ENCODE measurements at places on chromosomes 7 and 10.
A peak's percentile ranks its signal among the peaks of the same experiment; 100 is the strongest.

DNA sequence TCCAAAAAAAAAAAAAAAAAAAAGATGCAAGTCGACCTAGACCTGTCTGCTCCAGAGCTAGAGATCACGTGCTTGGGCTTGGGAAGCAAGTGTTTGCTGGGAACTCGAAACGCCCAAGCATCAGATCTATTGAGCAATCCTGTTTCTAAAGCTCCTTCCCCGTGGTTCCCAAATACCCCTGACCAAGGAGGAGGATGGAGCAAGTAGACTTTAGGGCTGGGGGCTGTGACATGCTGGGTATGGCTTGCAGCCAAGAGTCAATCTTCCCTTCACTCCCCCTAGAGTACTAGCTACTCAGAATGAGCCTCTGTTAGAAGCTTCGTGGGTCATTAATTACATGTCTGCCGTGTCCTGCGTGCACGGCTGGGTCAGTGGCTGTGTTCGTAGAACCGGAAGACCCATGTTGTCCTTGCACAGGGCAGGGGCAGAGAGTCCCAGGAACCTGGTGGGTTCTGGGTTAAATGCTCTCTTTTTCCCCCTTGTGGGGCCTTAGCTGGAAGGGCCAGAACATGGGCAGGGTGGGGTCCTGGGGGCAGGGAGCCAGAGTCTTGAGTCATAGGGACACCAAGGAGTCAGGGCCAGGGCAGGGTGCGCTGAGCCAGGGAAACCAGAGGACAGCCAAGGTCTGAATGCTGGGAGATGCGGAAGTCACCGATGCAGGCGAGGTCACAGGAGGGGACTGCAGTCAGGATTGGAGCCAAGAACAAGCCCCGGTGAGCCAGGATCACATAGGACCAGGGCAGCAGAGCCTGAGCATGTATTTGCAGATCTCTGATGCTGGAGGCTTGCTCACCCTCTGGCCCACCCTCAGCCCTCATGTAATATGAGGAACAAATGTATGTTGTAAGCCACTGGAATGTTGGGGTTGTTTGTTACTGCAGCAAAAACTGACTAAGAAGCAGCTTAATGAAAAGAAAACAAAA is 34.6 kb upstream of the TPST1 start:
- no peak for DNase-seq

DNA sequence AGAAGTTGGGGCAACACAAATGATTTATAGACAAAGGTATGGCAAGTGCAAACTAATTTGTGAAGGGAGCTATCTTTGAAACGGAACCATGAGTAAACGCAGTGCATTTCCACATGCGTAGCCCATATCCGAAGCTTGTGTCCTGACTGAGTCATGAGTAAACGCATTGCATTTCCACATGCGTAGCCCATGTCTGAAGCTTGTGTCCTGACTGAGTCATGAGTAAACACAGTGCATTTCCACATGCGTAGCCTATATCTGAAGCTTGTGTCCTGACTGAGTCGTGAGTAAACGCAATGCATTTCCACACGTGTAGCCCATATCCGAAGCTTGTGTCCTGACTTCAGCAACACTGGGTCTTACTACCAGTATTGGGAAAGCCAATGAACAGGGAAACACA is 95.0 kb downstream of the CELF2 start:
- DNase-seq = no peak

GRCh38 chr10:114507449-114507848 is 103.1 kb upstream of the AFAP1L2 start:
- peak; percentile 22 for DNase-seq

GRCh38 chr10:62027841-62028501 is 126.5 kb downstream of the ARID5B start:
- no peak for DNase-seq

DNA sequence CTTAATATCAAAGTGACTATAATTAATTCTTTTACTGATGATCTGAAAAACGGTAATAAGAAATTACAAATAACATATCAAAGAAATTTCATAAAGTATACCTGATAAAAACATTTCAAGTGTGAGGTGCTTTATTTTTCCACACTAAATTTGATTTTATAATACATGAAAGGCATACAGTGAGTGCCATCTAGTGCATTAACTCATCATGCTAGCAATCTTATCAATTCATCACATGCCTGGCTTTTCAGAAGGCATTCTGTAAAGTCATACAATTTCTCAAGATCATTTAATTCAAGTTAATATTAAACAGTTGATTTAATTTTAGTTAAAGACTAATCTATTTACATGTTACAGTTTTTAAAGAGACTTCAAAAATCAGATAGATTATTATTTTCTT is 1020.9 kb downstream of the GATA3 start:
- no peak for DNase-seq

GRCh38 chr10:95430231-95430951 is 130.8 kb downstream of the SORBS1 start:
- DNase-seq = peak; percentile 25

DNA sequence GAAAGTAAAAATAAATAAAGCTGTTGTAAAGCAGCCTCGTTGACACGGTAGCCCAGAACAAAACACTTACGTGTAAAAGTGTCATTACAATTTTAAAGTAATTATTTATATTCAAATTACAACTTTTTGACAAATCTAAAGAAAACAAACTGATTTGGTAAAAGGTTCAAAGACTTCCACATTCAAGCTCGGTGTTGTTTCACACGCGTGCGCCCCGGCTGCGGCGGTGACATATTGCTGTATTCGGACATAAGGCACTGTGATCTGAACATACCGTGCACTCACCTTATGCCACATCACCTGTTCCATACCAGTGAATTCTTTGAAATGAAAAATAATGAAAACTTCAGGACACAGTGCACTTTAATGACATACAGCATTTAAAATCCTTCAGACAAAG is 36.9 kb upstream of the RHEB start:
- DNase-seq = no peak

- DNase-seq = no peak
Observed at GRCh38 chr10:131159771-131160170, 151.8 kb downstream of the TCERG1L start.

DNA sequence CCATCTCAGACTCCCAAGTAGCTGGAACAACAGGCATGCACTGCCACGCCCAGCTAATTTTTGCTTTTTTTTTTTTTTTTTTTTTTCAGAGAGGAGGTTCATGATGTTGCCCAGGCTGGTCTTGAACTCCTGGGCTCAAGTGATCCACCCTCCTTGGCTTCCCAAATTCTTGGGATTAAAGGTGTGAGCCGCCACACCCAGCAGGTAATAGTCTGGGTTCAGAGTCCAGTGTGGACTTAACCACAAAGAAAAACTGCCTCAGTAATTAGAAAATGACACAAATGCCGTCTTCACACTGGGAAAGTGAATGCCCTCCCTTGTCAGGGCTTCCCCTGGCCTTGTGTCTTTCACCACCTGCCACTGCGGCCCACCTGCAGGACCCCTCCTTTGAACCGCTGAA is 101.1 kb downstream of the RAB11FIP2 start:
- DNase-seq = no peak

DNA sequence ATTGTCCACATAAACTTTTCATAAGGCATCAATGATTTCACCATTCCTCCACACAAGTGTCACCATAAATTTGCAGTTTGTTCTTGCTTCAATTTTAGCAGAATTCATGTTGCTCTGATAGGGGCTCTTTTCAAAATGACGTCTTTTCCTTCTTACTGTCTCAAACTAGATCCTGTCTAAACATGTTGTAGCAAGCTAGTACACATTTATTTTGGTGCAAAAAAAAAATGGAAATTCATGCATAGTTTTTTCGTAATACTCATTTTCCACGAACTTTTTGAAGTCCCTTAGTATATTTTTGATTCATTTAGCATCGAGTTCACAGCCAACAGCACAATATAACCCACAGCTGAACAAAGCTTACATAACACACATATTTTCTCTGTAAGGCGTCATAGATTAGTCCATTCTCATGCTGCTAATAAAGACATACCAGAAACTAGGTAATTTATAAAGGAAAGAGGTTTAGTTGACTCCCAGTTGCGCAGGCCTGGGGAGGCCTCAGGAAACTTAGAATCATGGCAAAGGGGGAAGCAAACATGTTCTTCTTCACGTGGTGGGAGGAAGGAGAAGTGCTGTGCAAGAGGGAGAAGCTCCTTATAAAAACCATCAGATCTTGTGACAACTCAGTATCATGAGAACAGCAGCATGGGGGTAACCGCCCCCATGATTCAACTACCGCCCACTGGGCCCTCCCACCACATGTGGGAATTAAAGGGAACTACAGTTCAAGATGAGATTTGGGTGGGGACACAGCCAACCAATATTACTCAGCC is 301.5 kb downstream of the CCDC3 start:
- no peak for DNase-seq

GRCh38 chr10:86371691-86372090 is 5.1 kb upstream of the GRID1 start:
- DNase-seq = no peak
